Activated naive CD8-positive, alpha-beta T cell treated with anti-CD3 and anti-CD28 coated beads, Interleukin-2, amount 10 ng/mL, durations not matched to agents 7 days and 5 days (primary cell): ENCODE measurements at places on chromosomes 16 and 17. TPM values are rescaled to one million over a fixed set of nuclear protein-coding genes. Genes with fewer than 3 reads are reported as not detected.
A peak's percentile ranks its signal among the peaks of the same experiment; 100 is the strongest.

DNA sequence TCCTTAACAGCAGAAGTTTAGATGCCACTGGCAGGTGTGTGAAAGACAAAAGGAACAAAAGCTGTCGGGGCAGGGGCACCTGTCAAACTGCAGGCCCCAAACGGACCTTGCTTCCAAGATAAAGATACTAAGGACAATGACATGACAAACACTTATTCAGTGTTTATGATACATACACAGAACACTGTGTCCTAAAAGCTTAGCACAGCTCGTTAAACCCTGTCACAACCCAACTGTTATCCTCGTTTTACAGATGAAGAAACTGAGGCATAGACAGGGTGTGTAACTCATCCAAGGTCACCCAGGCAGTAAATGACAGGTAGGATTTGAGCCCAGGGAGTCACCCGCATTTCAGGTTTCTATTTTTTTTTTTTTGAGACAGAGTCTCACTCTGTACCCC, 9.6 kb downstream of the SDK2 start:
- no peak overlapping the region for H3K27ac ChIP-seq
- H3K27me3 ChIP-seq, result peaks cover 2% of the 10 kb centered on the region
- peaks cover 13% of the 10 kb centered on the region for H3K4me1 ChIP-seq
- no peak for DNase-seq

TAC4 gene
- total RNA-seq, result not detected

DNA sequence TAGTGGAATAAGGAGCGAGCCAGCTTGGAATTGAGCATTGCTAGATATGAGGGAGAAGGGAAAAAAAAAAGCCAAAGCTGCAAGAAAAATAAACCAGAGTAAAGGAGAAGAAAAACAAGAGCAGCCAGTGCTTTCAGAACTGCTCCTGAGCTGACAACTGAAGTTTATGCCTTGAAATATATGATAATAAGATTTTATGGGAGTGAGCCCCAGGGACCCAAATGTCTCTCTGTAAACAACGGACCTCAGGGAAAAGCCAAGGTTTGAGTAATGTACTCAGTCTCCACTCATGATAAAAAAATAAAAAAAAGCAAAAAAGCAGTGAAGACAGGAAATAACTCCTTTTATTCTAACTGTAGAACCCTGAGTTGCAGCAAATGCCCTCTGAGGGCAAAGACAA, 132.6 kb downstream of the SNX11 start:
- DNase-seq, result no peak
- H3K27me3 ChIP-seq, result no peaks in the 10 kb centered on the region
- H3K27ac ChIP-seq, result no peak overlapping the region
- peaks cover 50% of the 10 kb centered on the region for H3K4me1 ChIP-seq
- H3K4me3 ChIP-seq, result no peak overlapping the region

DNA sequence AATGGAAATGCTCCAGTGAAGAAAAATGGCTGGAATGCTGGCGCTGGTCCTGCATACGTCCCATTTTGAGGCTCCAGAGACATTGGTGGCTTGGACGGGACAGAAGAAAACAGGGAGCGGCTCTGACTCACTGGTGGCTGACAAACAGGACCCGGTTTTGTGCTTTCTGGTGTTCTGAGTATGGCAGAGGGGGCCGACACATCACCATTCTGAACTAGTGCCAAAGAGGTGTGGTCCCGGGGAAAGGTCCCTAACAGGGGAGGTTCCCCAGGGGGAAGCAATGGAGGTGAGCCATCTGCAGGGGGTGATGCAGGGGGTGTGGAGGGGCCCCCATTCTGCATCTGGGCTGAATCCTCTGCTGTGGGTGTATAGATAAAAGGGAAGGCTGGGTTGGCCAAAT, 8.3 kb downstream of the ANKRD40 start:
- H3K36me3 ChIP-seq, result peaks cover 28% of the 10 kb centered on the region
- H3K4me1 ChIP-seq, result peaks cover 30% of the 10 kb centered on the region
- DNase-seq, result no peak
- H3K27me3 ChIP-seq, result no peaks in the 10 kb centered on the region
- H3K27ac ChIP-seq, result no peak overlapping the region
- no peak overlapping the region for H3K4me3 ChIP-seq

ADORA2B gene
- 4.1 TPM for total RNA-seq

CA7 gene
- not detected for total RNA-seq

ZNF688 gene
- 17.8 TPM for total RNA-seq

NEUROD2 gene
- total RNA-seq, result not detected

GRCh38 chr17:41687828-41688640, 651 bp upstream of the EIF1 start:
- peaks cover 27% of the 10 kb centered on the region for H3K4me1 ChIP-seq
- H3K36me3 ChIP-seq, result peaks cover 30% of the 10 kb centered on the region
- H3K4me3 ChIP-seq, result peak overlapping the region; percentile 90

DNA sequence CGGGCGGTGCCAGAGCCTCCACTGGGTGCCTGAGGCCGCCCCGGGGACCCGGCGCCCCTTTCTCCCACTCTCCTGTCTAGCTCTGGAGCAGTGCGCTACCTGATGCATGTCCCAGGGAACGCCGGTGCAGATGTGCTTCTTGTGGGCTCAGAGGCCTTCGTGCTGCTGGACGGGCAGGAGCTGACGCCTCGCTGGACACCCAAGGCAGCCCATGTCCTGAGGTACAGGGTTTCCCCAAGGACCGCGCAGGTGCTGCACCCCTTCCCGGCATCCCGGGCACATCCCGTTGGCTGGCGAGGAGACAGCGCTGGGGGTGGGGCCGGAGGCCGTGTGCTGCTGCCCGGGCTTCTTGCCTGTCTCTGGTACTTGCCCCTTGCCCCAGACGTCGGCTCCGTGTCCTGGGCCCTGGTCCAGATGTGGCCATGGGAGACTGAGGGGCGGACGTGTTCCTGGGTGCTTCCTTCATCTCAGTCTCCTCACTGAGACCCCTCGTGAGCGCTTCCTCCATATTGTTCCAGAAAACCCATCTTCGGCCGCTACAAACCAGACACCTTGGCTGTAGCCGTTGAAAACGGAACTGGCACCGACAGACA, 12.5 kb downstream of the RGS11 start:
- no peaks in the 10 kb centered on the region for H3K27me3 ChIP-seq
- no peaks in the 10 kb centered on the region for H3K36me3 ChIP-seq
- H3K4me3 ChIP-seq, result no peak overlapping the region
- DNase-seq, result no peak
- H3K27ac ChIP-seq, result no peak overlapping the region
